Hematopoietic multipotent progenitor cell (in vitro differentiated cells): ENCODE measurements at places on chromosomes 6 and 20.

- no peak for DNase-seq
Measured at GRCh38 chr20:4150070-4150441, 134.7 kb upstream of the RNF24 start.

GRCh38 chr6:8710668-8711431, 275.5 kb upstream of the SLC35B3 start:
- DNase-seq, result no peak

GRCh38 chr6:158630938-158631616, 13.5 kb downstream of the DYNLT1 start:
- no peak for DNase-seq

- DNase-seq, result no peak
Measured at GRCh38 chr6:100057941-100058340, 63.9 kb upstream of the MCHR2 start.

- DNase-seq, result no peak
Measured at GRCh38 chr6:128251445-128252340, 268.7 kb downstream of the PTPRK start.

DNA sequence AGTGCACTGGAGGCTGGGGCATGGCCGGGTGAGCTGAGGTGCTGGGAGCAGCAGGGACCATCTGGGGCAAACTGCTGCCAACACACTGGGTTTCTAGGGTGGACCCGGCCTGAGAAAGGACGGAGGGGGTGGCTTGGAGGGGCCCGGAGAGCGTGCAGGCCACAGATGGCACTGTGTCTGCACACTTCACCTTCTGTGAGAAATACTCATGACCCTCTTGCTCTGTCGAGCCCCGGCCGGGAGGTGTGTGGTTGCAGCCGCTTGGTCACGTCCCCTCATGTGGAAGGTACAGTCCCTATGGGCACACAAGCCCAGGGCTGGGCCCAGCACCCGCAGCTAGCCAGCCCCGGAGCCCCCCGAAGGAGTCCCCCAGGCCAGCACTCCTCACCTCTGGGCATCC, 59.7 kb downstream of the RBM38 start:
- DNase-seq, result no peak

GRCh38 chr6:107418118-107418517, 41.2 kb downstream of the PDSS2 start:
- no peak for DNase-seq

GRCh38 chr6:109824105-109824504, 133.0 kb downstream of the FIG4 start:
- DNase-seq, result no peak

- DNase-seq, result no peak
Measured at GRCh38 chr6:73631849-73632248, 21.9 kb downstream of the SLC17A5 start.

GRCh38 chr6:136024711-136025110, 173.2 kb downstream of the PDE7B start:
- no peak for DNase-seq

- no peak for DNase-seq
Measured at GRCh38 chr20:48025051-48025515, 239.8 kb upstream of the SULF2 start.

DNA sequence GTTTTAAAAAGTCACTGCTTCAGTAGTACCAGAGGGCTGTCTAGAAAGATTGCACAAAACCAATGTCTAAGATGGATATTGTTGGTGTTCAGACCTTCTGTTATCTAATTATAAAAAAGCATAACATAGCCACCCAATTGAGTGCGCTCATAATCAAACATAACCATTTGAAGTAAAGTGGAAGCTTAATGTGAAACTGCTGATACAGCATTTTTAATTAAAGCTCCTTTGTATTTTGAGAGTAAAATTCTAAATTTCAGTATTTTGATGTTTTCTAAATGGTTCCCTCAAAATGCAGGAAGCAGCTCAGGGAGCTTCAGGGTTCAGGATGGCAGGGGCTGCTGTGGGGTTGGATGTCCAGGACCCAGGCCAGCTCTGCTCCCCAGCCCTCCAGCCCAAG, 291.8 kb upstream of the ZFP64 start:
- no peak for DNase-seq

DNA sequence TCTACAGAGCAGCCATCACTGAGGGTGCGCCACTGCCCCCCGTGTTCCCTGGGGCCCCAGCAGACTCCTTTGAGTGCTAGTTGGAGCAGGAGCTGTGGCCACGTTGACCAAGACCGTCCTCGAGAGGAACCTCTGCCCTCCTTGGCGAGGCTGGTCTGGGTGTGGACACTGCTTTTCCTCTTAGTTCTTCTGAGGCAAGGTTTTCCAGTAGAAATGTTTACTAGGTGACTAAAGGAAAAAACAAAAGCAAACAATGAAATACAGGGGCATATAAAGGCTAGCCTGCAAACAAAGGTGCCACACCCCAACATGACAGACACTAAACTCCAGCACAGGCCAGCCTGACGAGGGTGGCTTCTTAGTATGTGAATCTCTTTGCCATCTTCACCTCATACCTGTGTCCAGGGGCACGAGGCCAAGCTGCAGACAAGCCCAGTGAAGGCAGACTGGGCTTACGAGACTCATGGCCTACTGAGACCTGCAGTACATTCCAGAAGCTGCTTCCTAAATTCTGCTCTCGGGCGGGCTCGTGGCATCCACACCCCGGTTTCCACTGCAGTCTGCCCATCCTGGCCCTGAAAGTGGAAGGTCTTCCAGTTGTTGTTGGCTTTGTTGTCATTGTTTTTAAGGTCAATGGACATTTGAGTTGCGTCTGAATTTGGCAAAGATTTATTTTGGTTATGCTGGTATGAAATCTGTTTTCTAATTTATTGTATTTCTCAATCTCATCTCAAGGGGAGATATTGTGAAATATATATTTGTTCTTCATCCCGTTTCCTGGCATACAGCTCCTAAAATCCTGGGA, 39.2 kb downstream of the FAM50B start:
- no peak for DNase-seq

DNA sequence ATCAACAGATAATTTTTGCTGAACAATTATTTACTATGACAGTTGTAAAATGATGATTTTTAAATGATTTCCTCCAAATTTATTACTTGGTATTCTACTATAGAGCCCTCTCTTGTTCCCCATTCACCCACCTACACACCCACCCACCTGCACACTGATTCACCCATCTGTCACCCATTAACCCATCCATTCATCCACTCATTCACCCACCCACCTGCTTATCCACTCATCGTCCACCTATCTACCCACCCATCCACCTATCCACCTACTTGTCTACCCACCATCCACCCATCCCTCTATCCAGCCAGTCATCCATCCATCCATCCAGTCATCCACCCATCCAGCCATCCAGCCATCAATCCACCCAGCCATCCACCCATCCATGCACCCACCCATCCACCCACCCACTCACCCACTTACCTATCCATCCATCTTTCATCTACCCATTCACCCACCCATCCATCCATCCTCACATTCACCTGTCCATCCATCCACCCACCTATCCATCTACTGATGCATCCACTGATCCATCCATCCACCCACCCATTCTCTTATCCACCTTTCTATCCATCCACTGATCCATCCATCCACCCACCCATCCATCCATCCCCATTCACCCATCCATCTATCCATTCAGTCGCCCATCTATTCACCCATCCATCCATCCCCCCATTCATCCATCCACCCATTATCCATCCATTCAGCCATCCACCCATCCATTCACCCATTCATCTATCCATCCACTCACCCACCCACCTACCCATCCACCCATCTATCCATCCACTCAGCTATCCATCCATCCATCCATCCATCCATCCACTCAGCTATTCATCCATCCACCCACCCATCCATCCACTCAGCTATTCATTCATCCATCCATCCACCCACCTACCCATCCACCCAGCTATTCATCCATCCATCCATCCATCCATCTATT, 72.0 kb downstream of the SYNJ2 start:
- no peak for DNase-seq

- no peak for DNase-seq
Measured at GRCh38 chr6:2899596-2899995, 3.5 kb downstream of the SERPINB9 start.

- DNase-seq, result no peak
Measured at GRCh38 chr6:53446151-53446550, 97.4 kb upstream of the ELOVL5 start.

GRCh38 chr20:40686893-40687292, 2.1 kb downstream of the MAFB start:
- DNase-seq, result no peak

GRCh38 chr20:23456409-23456808, 3.7 kb upstream of the CST11 start:
- no peak for DNase-seq

DNA sequence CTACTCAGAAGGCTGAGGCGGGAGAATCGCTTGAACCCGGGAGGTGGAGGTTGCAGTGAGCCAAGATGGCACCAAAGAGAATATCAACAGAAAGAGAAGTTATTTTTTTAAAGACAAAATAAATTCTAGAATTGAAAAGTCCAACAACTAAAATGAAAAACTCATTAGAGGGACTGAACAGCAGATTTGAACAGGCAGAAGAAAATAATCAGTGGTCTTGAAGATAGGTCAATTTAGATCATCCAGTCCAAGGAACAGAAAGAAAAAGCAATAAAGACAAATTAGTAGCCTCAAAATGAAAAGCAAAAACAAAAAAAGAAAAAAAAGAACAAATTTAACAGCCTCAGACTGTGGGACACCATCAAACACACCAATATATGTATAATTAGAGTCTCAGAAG, 6.0 kb downstream of the UQCC1 start:
- DNase-seq, result no peak

GRCh38 chr6:168640768-168641167, 199.8 kb downstream of the SMOC2 start:
- no peak for DNase-seq

DNA sequence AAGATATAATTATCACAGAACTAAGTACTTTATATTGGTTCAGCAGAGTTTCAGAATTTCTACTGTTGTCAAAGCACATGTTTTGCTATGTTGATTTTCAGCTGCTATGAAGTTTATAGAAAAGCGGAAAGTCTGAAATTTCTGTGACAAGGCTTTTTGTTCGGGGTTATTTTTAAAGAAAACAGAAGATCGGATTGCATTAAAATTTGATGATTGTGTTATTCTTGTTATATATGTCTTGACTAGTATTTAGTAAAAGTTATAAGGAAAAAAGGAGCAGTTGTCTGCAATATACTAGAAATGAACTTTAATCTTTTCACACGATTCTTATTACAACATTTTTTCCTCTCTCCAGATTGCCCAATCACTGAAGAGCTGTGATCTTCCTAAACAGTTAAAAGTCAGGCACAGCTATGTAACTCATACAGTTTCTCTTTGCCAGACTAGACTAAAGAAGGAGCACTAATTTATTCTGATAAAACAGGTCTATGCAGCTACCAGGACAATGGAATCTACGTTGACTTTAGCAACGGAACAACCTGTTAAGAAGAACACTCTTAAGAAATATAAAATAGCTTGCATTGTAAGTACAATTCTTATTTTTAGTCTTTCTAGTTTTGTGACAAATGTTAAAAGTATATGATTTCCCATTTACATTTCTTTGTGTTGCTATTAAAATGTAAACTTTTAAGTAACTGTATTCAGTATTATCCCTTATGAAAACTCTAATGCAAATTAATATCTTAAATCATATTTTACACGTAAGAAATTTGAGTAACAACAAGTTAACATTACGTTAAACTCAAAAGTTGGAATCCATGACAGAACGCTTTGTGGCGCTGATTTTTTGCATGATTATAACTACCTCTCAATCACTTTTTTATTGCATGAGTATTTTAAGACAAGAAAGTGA, at the start of gene ENPP3:
Gene ENPP3, plus strand, starts transcription at position 423 of the 913 bp plus-strand sequence. Its CDS starts 83 bp downstream, at position 506.
- DNase-seq, result no peak

DNA sequence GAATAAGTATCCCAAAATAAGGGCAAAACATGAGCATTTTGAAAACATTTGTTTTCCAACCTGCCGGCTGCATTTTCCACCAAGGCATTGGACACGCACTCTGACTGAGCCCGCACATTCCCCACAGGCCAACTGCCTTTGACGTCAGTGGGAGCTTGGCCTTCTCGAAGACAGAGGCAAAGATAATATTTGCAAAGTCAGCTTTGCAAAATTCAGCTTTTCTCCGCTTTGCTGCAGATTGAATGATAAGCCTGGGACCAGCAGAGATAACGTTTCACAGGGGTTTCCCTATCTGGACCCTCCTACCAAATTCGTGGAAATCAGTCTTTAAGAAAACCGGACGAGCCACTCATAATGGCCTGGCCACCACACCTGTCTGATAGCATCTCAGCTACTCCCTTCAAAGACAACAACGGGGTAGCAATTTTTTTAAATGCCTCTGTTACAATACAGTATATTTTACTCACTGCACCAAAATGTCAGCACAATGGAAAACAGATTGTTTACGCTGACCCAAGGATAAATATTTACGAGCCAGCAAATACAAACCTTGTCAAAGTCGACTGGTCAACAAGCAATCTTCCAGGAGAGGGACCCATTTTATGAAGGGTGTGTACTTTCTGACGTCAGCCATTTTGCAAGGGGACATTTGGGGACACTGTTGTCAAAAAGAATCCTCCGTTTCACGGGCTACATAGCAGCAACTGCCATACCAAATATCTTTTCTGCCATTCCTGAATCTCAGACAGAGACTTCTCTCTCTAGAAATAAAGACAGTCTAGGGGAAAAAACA, 100.5 kb downstream of the TFAP2A start:
- DNase-seq, result no peak

DNA sequence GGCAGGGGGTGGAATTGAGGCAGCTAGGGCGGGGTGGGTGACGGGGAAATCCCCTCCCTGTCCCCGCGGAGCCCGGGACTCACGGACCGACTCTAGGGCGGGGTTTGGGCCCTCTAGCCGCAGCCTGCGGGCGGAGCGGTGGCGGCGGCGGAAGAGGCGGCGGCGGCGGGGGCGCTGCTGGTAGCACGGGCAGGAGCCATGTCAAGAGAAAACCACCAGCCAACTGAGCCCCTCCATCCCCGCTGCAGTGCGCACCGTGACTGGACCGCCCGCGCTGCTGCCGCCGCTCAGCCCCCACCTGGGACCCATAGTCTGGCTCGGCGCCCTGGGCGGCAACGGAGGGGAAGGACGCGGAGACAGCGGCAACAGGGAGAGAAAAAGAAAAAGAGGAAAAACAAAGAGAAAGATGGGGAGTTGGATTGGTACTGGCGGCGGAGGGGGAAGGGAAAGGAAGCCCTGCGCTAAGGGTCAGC, 1.2 kb upstream of the C6orf62 start:
- peak; percentile 79 for DNase-seq

- DNase-seq, result no peak
Measured at GRCh38 chr6:113927001-113927400, 43.9 kb downstream of the HDAC2 start.

DNA sequence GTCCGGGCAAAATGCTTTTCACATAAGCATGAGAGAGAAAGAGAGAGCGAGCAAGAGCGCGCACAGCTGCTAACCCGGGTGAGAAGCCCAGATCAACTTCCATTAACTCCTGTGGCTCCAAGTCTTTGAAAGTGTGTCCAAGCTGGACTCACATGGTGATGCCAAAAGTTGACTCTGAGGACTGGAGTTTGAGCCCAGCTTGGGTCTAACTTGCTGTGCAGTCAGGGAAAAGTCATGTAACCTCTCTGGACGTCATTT, 357.2 kb upstream of the SULF2 start:
- DNase-seq, result no peak

DNA sequence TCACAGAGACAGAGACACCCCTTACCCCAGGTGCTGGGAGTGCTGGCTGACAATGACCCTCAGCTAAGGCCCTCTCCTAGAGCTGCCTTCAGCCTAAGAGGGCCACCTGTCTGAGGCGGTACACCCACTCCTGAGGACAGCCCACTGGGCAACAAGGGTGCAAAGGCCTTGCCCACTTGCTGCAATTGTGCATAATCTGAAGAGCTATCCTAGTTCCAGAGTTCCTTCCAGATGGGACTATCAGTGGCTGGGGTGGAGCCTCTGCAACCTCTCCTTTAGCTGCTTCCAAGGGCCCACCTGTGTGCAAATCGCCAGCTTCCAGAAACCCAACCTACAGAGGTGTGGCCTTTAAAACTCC, 87.5 kb downstream of the PREX1 start:
- DNase-seq, result no peak
